ENCODE measurements at places on chromosomes 11 and 22. TPM values are rescaled to one million over a fixed set of nuclear protein-coding genes. Genes with fewer than 3 reads are reported as not detected.

Gene SYNGR1
- 6.5 TPM for total RNA-seq

Gene MS4A1
- not detected for total RNA-seq

Gene NXPE4
- total RNA-seq, result not detected

Gene RNH1
- 211 TPM for total RNA-seq

Gene PDE3B
- 15.0 TPM for total RNA-seq

Gene ACTN3
- not detected for total RNA-seq

Gene RNF141
- 29.0 TPM for total RNA-seq

Gene SLCO2B1
- total RNA-seq, result not detected

Gene MMP27
- total RNA-seq, result not detected

Gene CRYBB2
- not detected for total RNA-seq

Gene GAB2
- total RNA-seq, result 5.7 TPM

Gene CLMP
- total RNA-seq, result 130 TPM

Gene CFAP300
- total RNA-seq, result 16.8 TPM

Gene TCP11L1
- 13.1 TPM for total RNA-seq

All from epithelial cell of alveolus of lung (primary cell).